ENCODE measurements at places on chromosomes 6 and 20. TPM values are rescaled to one million over a fixed set of nuclear protein-coding genes. Genes with fewer than 3 reads are reported as not detected.
A peak's percentile ranks its signal among the peaks of the same experiment; 100 is the strongest.

TRAPPC3L gene
- total RNA-seq, result not detected

GABBR1 gene
- total RNA-seq, result 11.7 TPM

DNA sequence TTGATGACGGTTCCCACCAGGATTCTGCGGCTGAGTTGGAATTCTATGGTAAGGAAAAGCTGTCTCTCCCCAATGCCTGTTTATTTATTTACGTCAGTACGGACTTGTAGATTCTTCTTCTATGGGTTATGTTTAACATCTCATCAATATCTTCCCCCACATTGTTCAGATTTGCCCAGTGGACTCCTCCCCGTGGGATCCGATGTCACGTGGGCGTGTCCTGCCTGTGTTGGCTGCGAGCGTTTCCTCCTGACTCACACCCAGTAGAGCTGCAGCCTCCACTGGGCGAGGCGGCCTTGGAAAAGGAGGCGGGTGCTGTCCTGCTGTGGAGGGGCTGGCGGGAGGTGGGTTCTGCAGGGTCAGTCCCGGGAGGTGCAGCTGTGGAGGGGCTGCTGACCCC lies 46.8 kb upstream of the SLCO4A1 start:
- peak; percentile 56 for DNase-seq

GRCh38 chr20:10662151-10662550 lies 11.6 kb downstream of the JAG1 start:
- DNase-seq, result no peak

DNA sequence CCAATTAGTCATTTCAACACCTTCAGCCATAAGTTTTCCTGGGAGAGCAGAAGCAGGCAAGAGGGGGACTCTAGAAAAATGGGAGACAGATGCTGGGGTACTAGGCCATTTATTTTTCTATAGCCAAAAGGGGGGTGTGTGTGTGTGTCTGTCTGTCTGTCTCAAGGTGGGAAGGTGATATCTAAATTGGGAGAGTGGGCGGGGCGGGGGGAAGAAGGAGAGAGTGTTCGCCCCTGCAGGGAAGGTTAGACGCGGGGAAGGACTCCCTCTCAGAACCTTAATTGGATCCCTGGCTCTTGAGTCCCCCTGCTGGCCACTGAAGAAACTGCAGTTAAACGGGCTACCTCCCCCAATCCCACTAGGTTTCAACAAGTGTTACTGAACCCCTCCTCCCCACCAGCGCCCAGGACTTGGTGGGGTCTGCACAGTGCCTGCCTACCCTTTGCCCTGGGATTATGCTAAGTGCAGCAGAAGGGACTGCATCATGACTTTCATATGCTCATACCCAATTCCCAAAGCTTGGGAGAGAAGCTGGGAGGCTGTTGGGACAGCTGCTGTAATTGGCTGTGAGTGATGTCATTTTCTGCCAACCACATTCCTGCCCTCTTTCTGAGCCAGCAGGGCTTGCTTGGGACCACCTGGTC lies 45.8 kb downstream of the FOXP4 start:
- peak; percentile 59 for DNase-seq

- DNase-seq, result no peak
Measured at GRCh38 chr6:112291161-112291762, 36.9 kb upstream of the LAMA4 start.

GRCh38 chr20:43508106-43508505 lies 609 bp downstream of the L3MBTL1 start:
- DNase-seq, result no peak

DNA sequence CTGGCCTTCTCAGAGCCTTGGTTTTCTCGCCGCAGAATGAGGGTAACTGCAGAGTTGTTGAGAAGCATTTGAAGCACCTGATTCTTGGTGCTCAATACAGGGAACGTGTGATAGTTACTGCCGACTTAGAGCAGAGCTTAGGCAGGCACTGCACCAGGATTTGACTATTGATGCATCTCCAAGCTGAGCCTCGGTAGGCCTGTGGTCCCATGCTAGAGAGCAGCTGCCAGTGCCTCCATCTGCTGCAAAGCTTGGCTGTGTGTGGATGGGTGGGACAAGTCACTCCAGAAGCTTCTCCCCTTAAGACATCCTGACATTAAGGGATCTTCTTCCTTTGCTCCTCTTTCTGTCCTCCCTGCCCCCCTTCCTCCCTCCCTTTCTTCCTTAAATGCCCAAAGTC lies 40.9 kb downstream of the FAM209B start:
- DNase-seq, result no peak

All from fibroblast of the aortic adventitia (primary cell).